Hematopoietic multipotent progenitor cell treated with erythropoietin and hydrocortisone succinate and interleukin-3 and kit ligand, for 8 days (in vitro differentiated cells): ENCODE measurements at places on chromosomes 11 and 22.

DNA sequence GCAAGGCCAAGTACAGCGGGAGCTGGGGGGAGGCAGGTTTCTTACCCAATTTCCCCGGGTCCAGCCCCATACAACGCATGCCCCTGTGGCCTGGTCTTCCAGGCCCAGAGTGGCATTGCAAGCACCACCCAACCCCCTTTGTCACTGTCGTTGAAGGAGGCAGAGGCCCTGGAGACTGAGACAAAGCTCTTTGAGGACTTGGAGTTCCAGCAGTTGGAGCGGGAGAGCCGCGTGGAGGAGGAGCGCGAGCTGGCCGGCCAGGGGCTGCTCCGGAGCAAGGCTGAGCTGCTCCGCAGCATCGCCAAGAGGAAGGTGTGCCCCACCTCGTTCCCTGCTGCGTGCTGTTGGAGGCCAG is 27.8 kb downstream of the PHLDB1 start:
- DNase-seq = no peak

DNA sequence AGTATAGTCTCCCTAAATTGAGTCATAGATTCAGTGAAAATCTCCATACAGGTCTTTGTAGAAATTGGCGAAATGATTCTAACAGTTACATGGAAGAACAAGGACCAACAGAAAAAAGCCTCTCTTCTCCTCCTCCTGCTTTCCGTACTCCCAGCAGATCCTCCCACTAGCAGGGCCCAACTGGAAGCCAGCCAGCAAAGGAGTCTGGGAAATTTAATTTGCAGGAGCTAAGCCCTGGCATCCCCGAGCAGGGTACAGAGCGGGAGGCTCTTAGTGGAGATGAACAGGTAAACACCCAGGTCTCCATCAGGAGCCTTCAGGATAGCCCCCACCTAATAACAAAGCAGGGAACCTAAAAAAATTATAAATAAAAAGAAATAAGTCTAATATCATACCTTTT is 1473.8 kb downstream of the TBC1D22A start:
- no peak for DNase-seq

- no peak for DNase-seq
These were observed 489.4 kb downstream of the KCNA4 start for GRCh38 chr11:29527391-29527936.

- DNase-seq = peak; percentile 29
These were observed 563 bp downstream of the GATD1 start for GRCh38 chr11:776561-777287.
